ENCODE measurements at places on chromosomes 2 and 18.

GRCh38 chr2:101673920-101674319, 23.6 kb upstream of the MAP4K4 start:
- no peak for DNase-seq

- DNase-seq, result no peak
Observed at GRCh38 chr18:79513381-79514081, 117.8 kb downstream of the NFATC1 start.

GRCh38 chr2:155391613-155392130, 693.2 kb downstream of the KCNJ3 start:
- DNase-seq, result no peak

GRCh38 chr2:240215676-240216051, 75.2 kb upstream of the OTOS start:
- no peak for DNase-seq

- DNase-seq, result no peak
Observed at GRCh38 chr2:13462464-13462863, 745.7 kb downstream of the TRIB2 start.

DNA sequence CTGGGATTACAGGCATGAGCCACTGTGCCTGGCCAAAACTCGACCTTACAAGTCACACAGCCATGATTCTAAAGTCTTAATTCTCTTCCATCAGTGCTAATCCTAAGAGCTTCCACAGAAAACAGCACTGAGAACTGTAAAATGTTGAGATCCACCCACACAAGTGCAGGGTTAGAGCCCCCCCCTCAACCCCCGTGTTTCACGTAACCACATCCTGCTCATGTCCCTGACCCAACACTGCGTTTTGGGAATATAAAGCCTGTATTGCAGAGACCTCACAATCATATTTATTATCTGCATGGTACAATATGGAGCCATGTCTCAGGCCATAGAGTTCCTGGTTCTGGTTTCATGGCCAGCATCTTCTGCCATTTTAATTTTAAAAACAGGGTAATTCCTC, 110.8 kb downstream of the GBX2 start:
- DNase-seq, result no peak

DNA sequence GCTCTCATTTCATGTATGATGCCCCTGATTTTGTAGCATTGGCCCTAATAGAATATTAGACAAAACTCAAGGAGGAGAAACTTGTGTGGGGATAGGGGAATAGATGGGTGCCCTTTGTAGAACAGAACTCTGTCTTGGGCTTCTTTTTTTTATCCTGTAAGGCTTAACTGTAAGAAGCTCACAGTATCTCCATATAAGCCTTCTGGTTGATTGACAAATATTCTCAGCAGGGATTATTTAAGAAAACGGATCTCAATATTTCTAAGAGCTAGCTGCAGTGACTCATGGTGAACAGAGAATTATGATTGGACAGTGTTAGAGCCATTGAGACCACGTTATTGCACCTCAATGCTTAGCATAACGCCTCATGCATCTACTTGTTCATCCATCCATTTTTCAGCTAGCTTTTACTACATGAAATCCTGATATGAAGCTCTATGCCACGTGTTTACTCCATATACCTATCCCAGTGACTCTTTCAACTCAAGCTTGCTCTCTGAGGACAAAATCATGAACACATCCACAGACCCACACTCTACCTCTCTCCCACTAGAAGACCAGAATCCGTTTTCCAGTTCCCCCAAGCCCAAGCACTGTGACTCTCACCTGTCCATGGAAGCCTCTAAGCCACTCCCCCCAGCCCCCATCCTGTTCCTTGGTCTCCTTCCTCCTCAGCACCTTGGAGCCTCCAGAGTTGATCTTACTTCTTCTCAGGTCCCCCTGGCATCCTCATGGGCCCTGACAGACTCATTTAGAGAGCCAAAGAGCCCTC, 99.2 kb downstream of the BCL2L11 start:
- no peak for DNase-seq

- DNase-seq, result no peak
Observed at GRCh38 chr2:10289352-10289751, 13.4 kb upstream of the HPCAL1 start.

- DNase-seq, result no peak
Observed at GRCh38 chr2:238652771-238653157, 195.1 kb upstream of the TWIST2 start.

- no peak for DNase-seq
Observed at GRCh38 chr2:230155359-230155758, 64.4 kb downstream of the SP110 start.

GRCh38 chr18:66616523-66616983, 12.7 kb upstream of the CDH19 start:
- no peak for DNase-seq

GRCh38 chr2:100707016-100707947, 112.7 kb upstream of the NPAS2 start:
- no peak for DNase-seq

DNA sequence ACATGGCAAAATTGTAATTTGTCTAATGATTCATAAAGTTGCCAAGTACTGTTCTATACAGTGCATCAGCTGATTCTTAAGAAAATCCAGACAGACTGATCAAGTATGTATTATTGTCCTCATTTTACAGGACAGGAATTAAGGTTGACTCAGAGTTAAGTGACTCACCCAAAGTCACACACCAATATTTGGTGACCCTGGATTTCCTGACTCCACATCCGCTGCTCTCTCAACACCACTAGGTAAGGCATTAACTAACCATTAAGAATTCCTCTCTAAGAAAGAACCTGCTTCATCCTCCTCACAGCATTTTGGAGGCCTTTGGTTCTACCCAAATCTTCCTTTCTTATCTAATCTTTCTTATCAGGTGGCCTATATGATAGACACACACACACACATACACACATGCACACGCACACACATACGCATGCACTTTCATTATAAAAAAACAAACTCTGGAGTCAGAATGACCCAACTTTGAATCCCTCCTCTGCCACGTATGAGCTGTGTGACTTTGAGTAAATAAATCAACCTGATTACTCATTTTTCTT, 150.8 kb downstream of the ANKRD44 start:
- DNase-seq, result no peak

GRCh38 chr2:42941633-42942176, 149.3 kb upstream of the HAAO start:
- DNase-seq, result no peak

DNA sequence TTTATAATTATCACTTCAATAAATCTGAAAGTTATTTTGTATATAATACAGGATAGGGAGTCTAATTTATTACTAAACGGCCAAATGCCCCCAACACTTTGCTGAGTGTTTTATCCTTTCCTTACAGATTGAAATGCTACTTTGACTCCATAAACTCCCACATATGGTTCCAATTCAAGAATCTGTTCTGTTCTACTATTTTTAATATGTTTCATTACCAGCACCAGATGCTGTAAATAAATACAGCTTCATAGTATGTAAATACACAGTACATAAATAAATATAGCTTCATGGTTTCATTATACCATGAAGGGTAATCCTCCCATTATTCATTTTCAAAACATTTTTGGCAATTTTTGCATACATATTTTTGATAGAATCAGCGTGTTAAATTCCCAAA, 34.0 kb upstream of the MREG start:
- DNase-seq, result no peak

GRCh38 chr2:138081225-138082073, 117.2 kb downstream of the HNMT start:
- DNase-seq, result no peak

- no peak for DNase-seq
Observed at GRCh38 chr2:103005393-103005792, 243.6 kb downstream of the TMEM182 start.

DNA sequence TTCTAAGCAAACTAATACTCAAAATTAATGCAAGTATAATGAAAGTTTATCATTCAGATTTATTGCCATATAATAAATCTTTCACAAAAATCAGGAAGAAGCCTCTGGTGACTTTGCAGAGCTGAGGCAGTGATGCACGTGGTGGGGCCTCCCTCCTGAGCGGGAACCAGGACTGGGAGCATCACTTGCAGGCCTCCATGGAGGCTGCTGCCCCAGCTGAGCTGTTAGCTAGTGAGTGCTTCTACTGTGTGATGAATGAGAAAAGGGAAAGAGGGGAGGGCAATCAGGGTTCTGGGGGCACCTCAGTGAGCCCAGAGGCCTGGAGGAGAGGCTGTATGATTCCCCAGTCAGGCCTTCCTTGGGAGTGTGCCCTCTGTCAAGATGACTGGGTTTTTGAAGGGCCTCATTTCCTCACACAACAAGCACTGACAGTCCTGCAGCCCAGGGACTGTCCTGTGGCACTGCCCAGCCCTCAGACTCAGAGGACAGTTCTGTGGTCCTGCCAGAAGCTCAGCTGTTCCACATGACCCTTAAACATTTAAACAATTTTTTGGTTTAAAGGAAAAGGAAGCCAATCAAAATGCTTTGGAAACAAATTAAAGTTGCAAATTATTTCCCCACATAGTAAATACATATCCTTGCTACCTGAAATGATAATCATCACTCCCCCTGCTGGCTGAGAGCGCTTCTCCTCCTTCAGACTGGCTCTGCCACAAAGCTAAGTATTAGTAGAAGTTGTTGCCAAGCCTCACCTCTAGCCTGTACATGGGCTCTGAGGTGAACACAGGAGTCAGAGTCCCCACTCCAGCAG, 90.9 kb upstream of the SMAD7 start:
- DNase-seq, result no peak

DNA sequence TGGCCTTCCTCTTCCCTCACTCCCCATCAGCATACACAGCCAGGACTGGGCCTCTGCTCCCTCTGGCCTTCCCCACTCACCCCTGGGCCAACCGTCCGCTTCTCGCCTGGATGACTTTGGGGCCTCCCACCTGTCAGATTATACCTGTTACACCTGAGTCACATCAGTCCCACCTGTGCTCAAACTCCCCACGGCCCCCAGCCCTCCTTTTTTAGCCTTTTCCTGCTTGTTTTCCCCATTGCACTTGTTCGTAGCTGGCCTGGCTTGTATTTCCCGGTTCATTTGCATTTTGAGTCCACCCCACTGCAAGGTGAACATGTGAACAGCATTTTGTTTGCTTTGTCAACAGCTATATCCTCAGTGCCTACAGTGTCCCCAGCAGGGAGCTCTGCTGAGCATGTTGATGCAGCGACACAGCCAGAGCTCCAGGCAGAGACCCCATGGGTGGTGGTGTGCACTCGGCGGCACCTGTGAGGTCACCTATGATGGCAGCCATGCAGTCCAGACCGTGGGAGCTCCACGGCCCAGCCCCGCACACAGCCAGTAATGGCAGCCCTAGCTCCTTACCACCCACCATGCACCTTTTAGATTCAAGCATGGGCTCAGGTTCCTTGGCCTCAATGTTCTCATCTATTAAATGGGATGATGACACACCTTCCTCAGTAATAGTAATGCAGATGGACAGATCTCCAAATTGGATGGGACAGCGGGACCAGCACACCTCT, 276.4 kb upstream of the HS6ST1 start:
- DNase-seq, result no peak

DNA sequence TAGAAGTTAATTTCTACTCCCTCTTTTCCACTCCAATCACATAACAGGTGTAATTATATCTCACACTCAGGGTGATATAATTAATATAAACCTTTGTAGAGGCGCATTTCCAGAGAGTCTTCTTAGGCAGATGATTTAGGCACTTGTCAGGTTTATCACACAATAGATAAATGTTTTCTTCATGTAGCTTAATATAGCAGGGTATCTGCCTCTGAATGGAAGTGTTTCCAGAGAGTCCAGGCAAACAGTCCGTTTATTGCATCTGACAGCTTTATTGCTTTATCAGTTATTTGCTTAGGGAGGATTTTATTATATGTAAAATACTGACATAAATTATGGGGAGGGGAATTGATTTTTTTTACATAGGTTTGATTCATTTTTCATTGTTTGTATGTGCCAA, 766.3 kb downstream of the SLC4A3 start:
- DNase-seq, result no peak

- DNase-seq, result no peak
Observed at GRCh38 chr18:9058406-9058805, 44.1 kb upstream of the NDUFV2 start.

DNA sequence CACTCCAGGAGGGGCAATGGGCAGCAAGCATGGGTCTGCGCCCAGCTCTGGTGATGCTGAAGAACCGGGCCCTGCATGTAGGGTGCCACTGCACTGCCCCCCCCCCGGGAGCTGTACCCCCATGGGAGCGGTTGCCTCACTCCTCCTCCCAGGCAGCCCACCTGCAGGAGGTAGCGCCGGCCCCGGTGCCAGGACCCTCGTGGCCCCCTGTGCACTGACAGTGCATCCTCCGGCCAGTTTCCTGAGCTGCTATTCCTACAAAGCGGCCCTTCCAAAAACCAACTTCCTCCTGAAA, 109.4 kb downstream of the ZNF516 start:
- no peak for DNase-seq
